Bronchus fibroblast of lung (primary cell): ENCODE measurements at places on chromosomes 3 and 15. TPM values are rescaled to one million over a fixed set of nuclear protein-coding genes. Genes with fewer than 3 reads are reported as not detected.

Gene HHATL
- total RNA-seq, result not detected in 2 replicates

Gene PPARG
- total RNA-seq, result 35.2 and 41.9 TPM in 2 replicates

Gene GABRB3
- total RNA-seq, result under 0.01 TPM in 2 replicates

Gene GJD2
- not detected in 2 replicates for total RNA-seq

Gene TMEM108
- 0.50 and 0.89 TPM in 2 replicates for total RNA-seq

Gene PAQR5
- 1.2 and 1.5 TPM in 2 replicates for total RNA-seq

Gene TRIM59
- total RNA-seq, result 36.7 and 39.2 TPM in 2 replicates

Gene HTD2
- 3.9 and 6.1 TPM in 2 replicates for total RNA-seq
